ENCODE measurements at places on chromosomes 4 and X. TPM values are rescaled to one million over a fixed set of nuclear protein-coding genes. Genes with fewer than 3 reads are reported as not detected.

ARHGAP36 gene
- not detected for total RNA-seq

PLP1 gene
- total RNA-seq = 0.29 TPM

GCNA gene
- 4.3 TPM for total RNA-seq

GABRE gene
- 32.1 TPM for total RNA-seq

GLUD2 gene
- total RNA-seq = 1.8 TPM

MAGEB2 gene
- not detected for total RNA-seq

CACNA1F gene
- not detected for total RNA-seq

GNRHR gene
- total RNA-seq = not detected

MAGED4B gene
- 24.6 TPM for total RNA-seq

MAGEE1 gene
- 2.7 TPM for total RNA-seq

DNA sequence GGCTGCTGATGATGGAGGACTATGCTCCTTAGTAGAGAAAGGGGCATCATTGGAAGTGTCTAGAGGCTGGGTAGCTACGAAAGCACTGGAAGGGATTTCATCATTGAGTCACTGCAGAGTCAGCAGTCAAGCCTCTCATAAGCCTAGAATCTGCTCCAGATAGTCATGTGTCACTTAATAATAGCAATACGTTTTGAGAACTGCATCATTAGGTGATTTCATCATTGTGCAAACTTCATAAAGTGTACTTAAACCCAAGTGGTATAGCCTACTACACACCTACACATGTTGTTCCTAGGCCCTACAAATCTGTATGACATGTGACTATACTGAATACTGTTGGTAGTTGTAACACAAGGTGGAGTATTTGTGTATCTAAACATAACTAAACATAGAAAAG, 165.6 kb downstream of the PTTG2 start:
- peak overlapping the region; percentile 40 for H3K27ac ChIP-seq
- no peaks in the 10 kb centered on the region for H3K27me3 ChIP-seq
- peaks cover 4% of the 10 kb centered on the region for H3K36me3 ChIP-seq
- DNase-seq = no peak

DNA sequence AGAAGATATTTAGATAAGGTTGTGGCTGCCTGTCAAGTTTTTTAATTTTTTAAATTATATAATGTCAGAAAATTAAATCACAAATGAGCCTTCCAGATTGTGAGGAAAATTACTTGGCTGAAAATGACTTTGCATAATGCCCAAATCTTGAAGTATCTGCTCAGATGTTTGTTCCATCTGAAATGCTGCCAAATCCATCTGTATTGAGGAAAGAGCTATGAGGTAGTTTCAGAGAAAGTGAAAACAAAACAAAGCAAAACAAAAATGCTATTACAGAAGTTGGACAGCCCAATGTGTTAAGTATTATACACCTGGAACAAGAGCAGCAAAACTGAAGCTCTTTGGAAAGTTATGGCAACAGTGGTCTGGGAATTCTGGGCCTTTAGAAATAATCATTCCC, 23.3 kb upstream of the GUCY1B1 start:
- H3K27ac ChIP-seq = no peak overlapping the region
- H3K27me3 ChIP-seq = no peaks in the 10 kb centered on the region
- no peak for DNase-seq
- H3K36me3 ChIP-seq = no peaks in the 10 kb centered on the region
- H3K4me3 ChIP-seq = no peak overlapping the region

DNA sequence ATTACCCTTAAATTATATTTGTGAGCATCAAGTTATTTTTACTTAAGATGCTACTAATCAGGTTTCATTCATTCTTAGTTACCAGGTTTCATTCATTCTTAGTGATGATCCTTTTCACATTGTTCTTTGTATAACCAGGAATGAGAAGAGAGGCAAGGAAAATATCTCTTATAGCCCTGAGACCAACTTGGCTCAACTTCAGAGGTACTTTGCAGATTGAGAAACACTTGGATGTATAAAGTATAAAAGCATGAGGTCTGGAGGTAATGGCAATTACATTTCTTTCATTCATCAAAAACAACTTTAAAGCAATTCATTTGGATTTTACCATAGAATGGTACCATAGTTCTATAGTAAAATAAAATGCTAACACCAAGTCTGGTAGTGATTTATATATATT, 231.0 kb downstream of the PRDM5 start:
- no peaks in the 10 kb centered on the region for H3K36me3 ChIP-seq
- DNase-seq = no peak
- no peaks in the 10 kb centered on the region for H3K27me3 ChIP-seq
- H3K4me3 ChIP-seq = no peak overlapping the region

- no peaks in the 10 kb centered on the region for H3K36me3 ChIP-seq
- no peaks in the 10 kb centered on the region for H3K27me3 ChIP-seq
- no peak overlapping the region for H3K4me3 ChIP-seq
- H3K4me1 ChIP-seq = peaks cover 14% of the 10 kb centered on the region
These were observed 28.2 kb downstream of the APOO start for GRCh38 chrX:23879380-23880090.

- H3K4me1 ChIP-seq = peaks cover 20% of the 10 kb centered on the region
- DNase-seq = peak; percentile 72
- H3K36me3 ChIP-seq = no peaks in the 10 kb centered on the region
- H3K4me3 ChIP-seq = no peak overlapping the region
- peak overlapping the region; percentile 10 for H3K27ac ChIP-seq
These were observed 102.5 kb downstream of the TSPAN5 start for GRCh38 chr4:98555798-98556445.

- no peak overlapping the region for H3K4me3 ChIP-seq
- no peaks in the 10 kb centered on the region for H3K27me3 ChIP-seq
- H3K4me1 ChIP-seq = no peaks in the 10 kb centered on the region
- H3K36me3 ChIP-seq = no peaks in the 10 kb centered on the region
- DNase-seq = no peak
- H3K27ac ChIP-seq = no peak overlapping the region
These were observed 918.7 kb upstream of the POU3F4 start for GRCh38 chrX:82589410-82589809.

DNA sequence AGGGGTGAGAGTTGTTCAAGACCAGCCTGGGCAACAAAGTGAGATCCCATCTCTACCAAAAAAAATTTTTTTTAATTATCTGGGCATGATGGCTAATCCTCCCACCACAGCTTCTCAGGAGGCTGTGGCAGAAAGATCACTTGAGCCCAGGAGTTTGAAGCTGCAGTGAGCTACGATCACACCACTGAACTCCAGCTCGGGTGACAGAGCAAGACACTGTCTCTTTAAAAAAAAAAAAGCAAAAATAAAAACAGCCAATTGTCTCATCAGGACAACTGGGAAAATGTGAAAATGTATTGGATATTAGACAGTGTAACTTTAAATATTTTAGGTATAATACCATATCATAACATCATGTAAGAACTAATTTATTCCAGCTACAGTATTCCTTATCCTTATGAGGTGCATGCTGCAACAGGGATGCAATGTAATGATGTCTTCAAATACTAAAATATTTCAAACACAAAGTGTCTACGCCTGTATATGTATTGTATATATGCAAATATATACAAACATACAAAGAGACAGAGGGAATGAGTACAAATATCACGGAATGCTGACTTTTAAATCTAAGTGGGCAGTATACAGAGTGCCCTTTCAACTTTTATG, 17.2 kb downstream of the FAM13A start:
- H3K4me1 ChIP-seq = no peaks in the 10 kb centered on the region
- H3K36me3 ChIP-seq = no peaks in the 10 kb centered on the region
- no peaks in the 10 kb centered on the region for H3K27me3 ChIP-seq
- DNase-seq = no peak

All from osteoblast (primary cell).